T-cell (primary cell): ENCODE measurements at places on chromosomes 1 and 21.

GRCh38 chr21:43786300-43786806 is 3.0 kb upstream of the RRP1 start:
- no peak for DNase-seq

GRCh38 chr1:197673292-197673691 is 102.0 kb downstream of the DENND1B start:
- DNase-seq, result no peak

- DNase-seq, result no peak
Measured at GRCh38 chr1:248855580-248855979, 3.3 kb downstream of the ZNF692 start.

DNA sequence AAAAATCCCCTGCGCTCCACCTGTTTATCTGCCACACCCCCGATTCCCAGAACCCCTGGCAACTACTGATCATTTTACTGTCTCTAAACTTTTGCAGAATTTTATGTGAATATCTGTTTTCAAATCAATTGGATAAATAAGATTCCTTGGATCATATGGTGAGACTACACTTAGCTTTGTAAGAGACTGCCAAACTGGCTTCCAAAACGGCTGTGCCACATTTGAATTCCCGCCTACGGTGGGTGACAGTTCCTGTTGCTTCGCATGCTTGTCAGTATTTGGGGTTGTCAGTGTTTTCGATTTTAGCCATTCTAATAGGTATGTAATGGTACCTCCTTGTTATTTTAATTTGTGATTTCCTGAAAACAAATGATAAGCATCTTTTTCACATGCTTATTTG is 22.7 kb upstream of the FMN2 start:
- no peak for DNase-seq

DNA sequence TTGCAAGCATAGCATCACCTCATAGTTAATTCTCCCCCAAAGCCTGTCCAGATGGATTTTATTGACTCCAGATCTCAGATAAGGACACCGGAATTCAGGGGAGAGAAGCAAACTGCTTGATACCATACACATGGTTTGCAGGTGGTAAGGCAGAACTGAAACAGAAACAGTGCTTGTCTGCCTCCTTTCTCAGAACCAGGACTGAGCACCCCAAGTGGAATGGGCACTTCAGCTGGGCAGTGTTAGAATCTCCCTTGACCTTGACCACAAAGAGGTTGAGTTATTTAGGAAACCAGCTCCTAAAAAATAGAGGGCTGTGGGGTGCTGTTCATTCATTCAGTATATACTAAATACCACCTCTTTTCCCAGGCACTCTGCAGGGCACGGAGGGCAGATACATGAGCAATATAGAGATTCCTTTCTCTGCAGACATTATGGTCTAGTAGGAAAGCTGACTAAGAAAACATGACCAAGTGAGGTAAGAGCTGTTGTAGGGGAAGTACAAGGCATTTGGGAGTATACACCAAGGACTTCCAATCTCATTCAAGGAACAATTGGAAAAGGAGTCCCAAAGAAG is 185.2 kb downstream of the C1orf94 start:
- DNase-seq, result no peak
